ENCODE measurements at places on chromosomes 3 and 15.

DNA sequence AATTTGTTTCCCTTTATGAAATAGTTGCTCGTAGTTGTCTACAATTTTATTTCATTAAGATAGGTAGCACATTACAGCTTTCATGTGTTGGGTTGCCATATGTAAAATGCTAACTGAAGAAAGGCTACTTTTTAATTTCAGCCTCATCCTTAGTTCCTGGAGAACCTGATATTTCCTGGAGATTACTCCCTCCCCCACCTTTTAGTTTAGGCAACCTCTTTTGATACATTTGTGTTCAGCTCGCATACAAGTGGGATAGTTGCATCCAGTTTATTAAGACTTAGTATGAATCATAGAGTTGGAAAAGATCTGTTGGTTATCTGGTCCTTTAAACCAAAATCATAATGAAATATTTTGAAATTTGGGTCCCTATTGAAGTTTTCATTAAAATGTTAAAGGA, 6.0 kb downstream of the SETD5 start:
- DNase-seq = no peak

DNA sequence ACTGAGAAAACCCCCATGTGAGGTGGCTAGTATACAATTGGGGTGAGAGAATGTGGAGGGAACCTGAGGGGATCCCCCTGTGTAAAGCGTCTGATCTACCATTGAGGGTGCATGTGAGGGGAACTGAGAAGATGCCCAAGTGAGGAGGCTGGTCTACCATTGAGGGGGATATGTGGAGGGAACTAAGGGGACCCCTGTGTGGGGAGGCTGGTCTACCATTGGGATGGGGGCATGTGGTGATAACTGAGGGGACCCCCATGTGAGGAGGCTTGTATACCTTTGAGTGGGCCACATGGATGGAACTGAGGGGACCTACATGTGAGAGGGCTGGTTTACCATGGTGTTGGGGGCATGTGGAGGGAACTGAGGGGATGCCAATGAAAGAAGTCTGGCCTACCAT, 160.8 kb downstream of the FBLN2 start:
- no peak for DNase-seq

DNA sequence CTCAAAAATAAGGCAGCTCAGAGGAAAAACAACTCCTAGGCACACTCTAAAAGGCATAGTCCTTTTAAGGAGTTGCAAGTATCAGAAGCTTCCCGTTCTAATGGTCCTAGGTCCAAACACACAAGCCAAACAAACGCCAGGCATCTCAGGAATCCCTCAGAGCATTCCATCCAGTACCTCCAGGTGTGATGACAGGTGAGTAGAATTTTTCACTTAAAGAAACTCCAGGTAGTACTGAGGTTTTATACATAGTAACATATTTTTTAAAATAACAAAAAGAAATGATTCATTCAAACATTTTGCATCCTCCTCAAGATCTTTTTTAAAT, 1092.3 kb downstream of the TUSC7 start:
- DNase-seq = no peak

DNA sequence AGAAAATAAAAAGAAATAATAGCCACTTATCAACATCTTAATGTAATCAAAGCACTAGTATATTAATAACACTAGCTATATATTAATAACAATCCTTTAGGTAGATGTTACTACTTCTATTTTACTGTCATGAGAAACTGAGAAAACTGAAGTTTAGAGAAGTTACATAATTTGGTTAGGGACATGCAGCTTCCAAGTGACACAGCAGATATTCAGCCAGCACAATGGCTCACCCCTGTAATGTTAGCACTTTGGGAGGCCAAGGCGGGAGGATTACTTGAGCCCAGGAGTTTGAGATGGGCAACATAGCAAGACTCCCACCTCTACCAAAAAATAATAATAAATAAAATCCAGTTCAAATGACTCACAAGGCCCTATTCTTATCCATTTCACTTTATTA, 1.9 kb upstream of the UBR1 start:
- DNase-seq = no peak

- no peak for DNase-seq
Measured at GRCh38 chr3:72891053-72891855, 3.4 kb downstream of the GXYLT2 start.

DNA sequence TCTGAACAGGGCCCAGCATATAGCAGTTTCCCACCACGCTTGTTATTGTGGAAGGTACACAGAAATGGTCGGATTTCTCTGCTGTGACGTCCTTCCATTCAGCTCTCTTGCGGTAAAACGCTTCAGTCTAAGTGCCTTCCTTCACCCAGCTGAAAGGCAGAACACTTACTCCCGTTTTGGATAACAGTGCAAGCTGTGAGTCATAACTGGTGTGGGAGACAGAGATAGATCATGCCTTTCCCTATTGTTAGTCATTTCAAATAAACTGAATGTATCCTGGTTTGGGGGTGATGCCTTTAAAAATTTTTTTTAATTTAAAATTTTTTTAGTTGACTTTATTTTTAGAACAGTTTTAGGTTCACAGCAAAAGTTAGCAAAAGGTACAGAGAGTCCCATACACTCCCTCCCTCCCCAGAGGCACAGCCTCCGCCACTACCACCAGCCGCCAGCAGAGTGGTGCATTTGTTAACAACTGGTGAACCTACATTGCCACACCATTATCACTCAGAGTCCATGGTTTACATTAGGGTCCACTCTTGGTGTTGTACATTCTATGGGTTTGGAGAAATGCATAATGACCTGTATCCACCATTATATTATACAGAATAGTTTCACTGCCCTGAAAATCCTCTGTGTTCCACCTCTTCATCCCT, 94.9 kb upstream of the NSMCE3 start:
- DNase-seq = no peak

DNA sequence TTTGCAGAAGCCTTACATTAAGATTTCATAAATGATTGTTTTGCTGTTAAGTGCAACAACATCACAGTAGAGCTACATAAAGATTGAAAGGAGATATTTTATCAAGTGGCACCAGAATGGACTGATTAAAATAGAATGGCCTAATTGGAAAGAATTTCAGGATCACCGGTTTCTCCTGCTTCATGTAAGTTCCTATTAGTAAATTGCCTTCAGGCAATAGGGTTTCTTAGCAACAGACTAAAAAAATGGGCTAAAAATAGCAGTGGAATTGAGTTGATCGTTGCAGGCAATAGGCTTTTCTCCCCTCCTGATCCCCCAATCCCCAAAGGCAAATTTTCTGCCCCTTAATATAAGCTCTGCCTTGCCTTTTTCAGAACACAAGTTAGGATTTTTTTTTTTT, 917 bp downstream of the LNP1 start:
- DNase-seq = no peak
